ENCODE measurements at places on chromosomes 1 and 21. TPM values are rescaled to one million over a fixed set of nuclear protein-coding genes. Genes with fewer than 3 reads are reported as not detected.

The KCNA2 gene
- polyA plus RNA-seq, result 0.71 TPM

The COG2 gene
- 21.2 TPM for polyA plus RNA-seq

The BCAN gene
- polyA plus RNA-seq, result 1.2 TPM

The TCHHL1 gene
- polyA plus RNA-seq, result not detected

The MYBPHL gene
- 1.2 TPM for polyA plus RNA-seq

The S100A10 gene
- 169 TPM for polyA plus RNA-seq

The FHL3 gene
- polyA plus RNA-seq, result 183 TPM

The IGFN1 gene
- 3.4 TPM for polyA plus RNA-seq

DNA sequence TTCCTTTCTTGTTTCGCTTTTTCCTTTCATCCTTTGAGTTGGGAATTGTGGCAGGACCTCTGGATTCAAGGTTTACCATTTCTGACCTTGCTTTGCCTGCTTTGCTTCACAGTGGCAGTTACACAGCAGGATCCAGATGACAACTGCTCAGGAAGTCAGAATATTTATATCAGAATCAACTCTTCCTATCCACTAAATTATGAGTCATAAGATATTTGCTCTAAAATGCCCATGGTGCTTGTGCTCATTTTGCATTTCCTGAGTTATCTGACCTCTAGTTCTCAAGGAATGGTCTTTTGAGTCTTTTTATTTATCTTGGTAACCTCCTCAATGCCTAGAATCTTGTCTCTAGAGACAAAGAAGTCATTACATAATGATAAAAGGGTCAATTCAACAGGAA, 290.8 kb downstream of the LRRC7 start:
- no peak for DNase-seq

DNA sequence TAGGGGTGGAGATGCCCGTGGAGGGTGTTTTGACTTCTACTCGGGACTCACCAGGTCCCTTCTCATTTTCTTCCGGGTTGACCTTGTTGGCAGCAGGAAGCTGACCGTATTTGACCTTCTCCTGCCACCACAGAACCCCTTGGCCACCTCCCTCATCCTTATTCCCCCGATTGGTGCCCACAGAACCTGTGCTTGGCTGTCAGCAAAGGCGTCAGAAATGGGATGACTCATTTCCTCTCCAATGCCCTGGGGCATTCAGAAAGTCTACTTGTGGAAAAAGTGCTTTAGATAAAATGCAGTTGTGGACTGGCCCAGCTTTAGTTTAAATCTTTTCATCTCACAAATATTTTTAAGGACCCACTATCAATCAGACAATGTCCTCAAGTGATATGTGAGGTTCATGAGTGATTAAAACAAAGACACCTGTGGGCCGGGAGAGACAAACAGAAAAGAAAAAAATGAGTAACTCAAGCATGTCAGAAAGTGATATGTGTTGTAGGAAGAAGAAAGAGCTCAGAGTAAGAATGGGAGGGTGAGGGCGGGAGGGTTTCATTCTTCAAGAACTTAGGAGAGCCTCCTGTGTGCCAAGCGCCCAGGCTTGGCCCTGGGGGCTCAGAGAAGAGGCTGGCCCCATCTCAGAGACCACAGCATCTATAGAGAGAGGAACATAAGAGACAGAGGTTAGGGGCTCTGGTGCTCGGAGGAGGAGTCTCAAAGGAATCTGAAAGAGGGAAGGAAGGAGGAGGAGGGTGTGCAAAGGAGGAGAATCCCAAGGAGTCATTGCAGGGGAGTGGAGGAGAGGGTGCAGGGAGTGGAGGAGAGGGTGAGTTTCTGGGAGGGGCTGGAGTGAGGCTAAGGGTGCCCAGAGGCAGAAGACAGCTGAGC, 221.6 kb upstream of the VAMP3 start:
- no peak for DNase-seq

DNA sequence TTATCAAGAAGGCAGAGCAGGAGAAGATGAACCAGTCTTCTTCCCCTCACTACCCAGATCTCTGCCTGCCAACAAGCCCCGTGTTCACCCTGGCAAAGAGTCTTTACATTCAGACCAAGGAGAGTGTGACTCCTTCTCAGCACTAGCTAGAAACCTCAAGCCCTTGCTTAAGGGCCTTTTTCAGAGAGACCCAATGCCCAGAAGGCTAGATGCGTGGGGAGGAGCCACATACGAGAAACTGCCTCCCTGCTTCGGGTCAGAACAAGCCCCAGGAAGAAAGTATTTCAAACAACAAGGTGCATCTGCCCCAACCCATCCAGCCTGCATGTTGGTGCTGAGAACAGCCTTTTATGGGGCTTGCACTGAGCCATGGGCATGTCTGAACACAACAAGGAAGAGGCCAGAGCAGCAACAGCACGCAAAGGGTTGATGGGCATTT, 152.7 kb upstream of the CAMK1G start:
- DNase-seq, result no peak

GRCh38 chr1:177771688-177772087, 198.2 kb downstream of the SEC16B start:
- DNase-seq, result no peak

DNA sequence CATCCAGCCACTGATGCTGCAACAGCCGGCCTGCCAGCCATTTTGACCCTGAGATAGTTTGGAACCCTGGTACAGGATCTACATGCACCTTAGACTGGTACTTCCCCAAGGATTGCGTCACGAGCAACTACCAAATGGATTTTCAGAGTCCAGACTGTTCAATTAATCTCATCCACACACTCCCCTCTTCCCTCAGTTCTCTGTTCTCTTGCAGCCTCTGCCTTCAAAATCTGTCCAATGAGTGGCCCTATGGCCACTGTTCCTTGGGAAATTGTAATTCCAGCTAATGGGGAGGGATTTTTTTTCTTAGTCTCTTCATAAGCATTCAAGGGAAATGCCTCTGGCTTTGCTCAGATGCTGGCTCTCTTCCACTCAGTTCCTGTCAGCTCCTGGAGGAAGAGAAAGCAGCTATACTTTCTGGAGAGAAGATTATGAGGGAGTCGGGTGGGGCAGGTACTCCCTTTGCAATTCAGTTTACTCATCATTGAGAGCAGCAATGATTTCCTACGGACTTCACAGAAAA, 19.8 kb upstream of the UAP1 start:
- no peak for DNase-seq

GRCh38 chr1:41161846-41162245, 80.3 kb downstream of the SCMH1 start:
- no peak for DNase-seq

DNA sequence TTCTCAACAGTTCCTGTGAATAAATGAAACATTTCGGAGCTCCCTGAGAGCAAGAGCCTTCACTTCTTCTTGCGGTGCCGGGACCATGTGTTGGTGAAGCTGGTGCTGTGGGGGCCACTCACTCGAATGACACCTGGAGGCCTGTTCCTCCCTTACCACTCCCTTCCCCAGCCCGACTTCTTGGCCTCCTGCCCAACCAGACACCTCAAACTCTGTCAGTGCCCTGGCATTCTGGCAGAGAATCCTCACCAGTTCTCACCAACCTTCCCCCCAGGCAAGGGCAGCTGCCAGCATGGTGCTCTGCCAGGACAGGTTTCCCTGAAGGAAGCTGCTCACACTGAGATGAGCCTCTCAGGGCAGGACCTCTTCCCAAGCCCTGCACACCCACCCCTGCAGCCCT, 68.3 kb downstream of the MPZL1 start:
- no peak for DNase-seq

DNA sequence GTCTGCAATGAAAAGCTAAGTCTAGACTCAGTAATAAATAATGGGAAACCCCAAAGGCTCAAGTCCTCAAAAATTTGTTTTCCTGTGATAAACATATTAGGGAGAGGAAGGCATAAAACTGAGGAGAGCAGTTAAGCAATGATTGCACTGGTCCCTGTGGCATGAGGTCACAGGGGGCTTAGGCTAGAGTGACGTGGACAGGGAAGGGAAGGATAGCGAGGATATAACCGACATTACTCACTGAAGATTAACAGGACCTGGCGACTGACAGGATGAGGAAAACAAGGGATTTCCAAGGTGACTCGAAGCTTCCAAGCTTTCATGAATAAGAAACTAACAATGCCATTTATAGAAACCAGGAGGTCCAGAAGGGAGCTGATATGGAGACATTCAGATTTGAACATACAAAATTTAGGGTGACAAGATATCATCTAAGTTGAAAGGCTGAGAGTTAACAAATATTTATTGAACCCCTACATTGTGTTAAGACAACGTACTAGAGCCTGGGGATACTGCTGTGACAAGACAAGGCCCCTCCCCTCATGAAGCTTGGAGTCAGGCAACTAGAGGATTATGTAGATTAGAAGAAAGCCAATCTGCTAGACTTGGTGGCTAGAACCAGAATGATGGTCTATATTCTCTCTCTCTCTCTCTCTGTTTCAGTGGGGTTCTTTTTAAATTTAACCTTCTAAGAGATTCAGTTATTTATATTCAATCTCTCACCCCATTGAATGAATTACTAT, 33.2 kb upstream of the PKN2 start:
- DNase-seq, result no peak

- no peak for DNase-seq
These were observed 1.8 kb downstream of the MRPS21 start for GRCh38 chr1:150295476-150295875.

DNA sequence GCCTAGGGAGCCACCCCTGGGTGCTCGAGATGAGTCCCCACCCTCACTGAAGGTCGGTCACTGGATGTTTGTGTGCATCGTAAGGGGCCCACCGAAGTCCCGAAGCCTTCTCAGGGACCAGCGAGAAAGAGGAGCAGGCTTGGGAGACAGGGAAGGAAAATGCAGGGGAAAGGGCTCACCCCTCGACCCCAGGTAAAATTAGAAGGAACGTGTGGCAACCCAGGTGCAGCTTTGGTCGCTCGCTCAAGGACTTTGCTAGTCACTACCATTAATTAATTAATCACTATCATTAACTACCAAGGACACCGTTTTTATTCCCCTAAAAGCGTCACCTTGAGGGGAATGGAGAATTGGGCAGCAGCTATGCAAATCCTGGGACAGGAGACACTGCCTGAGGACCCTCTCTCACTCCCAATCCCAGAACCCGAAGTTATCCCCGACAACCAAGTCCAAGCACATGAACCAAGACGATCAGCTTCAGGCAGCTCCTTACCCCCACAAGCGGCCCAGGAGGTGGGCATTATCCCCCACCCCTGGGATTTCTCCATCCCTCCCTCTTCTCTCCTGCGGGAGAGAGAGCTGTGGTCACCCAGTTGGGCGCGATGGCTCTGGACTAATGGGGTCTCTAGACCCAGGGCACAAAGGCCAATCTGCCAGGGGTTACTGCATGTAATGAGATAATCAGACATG, 4.2 kb upstream of the SIM2 start:
- no peak for DNase-seq

- no peak for DNase-seq
These were observed 9.6 kb upstream of the TNFRSF25 start for GRCh38 chr1:6475381-6476133.

DNA sequence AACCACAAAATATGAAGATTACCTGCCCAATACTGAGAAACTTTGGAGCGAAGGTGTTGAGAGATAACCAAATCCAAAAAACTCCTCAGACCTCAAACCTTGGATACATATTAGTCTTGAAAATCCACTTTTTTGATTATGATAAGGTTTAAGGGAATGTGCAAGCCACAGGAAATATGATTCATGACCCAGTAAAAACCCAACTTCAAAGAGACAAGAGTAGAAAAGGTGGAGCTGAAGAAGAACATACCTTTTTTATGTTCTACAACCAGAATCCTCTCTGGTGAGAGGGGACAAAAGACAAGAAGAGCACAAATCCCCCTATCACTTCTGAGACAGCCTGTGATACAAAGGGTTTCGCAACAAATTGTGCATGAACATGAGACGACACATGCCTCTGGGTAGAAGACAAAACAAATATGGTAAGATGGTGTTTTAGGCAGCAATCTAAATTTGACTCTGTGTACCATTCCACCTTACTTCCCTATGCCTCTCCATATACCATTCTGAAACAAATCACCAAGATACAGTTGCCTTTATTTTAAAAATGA, 37.3 kb downstream of the COL24A1 start:
- no peak for DNase-seq

- DNase-seq, result no peak
These were observed 1260.6 kb upstream of the ADGRL2 start for GRCh38 chr1:80540149-80540548.

- no peak for DNase-seq
These were observed 7.8 kb downstream of the GLIS1 start for GRCh38 chr1:53731043-53731600.

- no peak for DNase-seq
These were observed 275.7 kb upstream of the CAMK1G start for GRCh38 chr1:209307846-209308245.

DNA sequence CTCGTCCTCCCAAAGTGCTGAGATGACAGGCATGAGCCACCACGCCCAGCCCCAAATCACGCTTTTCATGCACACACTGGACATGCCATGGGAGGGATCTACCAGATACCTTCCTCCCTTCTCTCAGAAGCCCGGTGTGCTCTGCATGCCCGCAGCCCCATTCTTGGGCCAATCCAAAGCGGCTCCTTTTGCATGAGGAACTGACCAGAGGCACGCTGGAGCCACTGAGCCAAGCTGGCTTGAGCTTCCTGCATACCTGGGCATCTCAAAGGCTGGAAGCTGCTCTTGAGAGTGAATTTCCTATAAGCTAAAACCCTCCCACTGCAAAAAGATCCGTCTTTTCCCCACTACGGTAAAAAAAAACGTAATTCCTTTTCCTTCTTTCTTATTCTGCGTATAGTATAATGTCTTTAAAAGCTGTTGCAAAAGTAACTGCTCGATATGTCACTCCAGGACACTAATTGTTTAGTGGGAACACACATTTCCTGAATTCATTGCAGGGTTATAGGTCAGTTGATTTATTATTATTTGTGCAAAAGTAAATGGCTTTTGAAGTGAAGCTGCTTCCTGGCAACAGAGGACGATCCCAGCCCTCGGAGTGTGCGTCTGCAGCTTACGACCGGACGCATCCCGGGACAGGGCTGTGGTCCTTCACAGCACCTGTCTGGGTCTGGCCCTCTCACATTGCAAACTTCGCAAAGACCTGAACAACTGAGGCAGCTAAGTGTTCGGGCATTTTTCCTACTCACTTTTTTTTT, 61.8 kb upstream of the ETS2 start:
- DNase-seq, result no peak

GRCh38 chr1:116321766-116322175, 51.3 kb upstream of the ATP1A1 start:
- no peak for DNase-seq

DNA sequence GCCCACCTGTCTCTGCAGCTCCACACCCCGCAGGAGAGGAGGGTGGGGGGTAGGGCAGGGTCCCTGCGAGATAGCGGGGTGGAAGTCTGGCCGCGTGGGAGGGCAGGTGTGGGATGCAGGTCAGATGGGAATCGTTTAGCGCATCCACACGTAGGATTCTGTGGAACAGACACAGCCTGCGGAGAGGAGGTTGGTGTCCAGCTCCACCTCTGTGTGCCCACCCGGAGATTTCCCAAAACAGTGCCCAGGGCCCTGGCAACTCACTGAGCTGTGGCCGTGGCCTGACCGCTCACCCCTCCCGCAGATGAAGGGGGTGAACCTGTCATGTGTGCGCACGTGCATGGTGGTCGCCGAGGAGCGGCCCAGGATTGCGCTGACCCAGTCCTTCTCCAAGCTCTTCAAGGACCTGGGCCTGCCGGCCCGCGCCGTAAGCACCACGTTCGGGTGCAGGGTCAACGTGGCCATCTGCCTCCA, 46.9 kb downstream of the S100B start:
- no peak for DNase-seq

- no peak for DNase-seq
These were observed 85.1 kb downstream of the STUM start for GRCh38 chr1:226633541-226634165.

GRCh38 chr1:110207831-110208230, 2.3 kb upstream of the KCNC4 start:
- no peak for DNase-seq

- no peak for DNase-seq
These were observed at the start of gene GCSAML for GRCh38 chr1:247548769-247549182. Gene GCSAML, plus strand, starts transcription at chr1:247549134. Its CDS starts 58 bp downstream, at chr1:247549192.

GRCh38 chr1:223226271-223226670, 83.2 kb upstream of the TLR5 start:
- DNase-seq, result no peak
